ENCODE measurements at places on chromosomes 11 and 22. TPM values are rescaled to one million over a fixed set of nuclear protein-coding genes. Genes with fewer than 3 reads are reported as not detected.

The PANX3 gene
- total RNA-seq, result not detected

The TRIM48 gene
- total RNA-seq, result not detected

The TYR gene
- not detected for total RNA-seq

The OR51I1 gene
- total RNA-seq, result not detected

GRCh38 chr11:84024266-84024665, 738.1 kb upstream of the CCDC90B start:
- no peak for DNase-seq

GRCh38 chr11:104060004-104060794, 23.8 kb downstream of the DDI1 start:
- no peak for DNase-seq

The OR4A16 gene
- not detected for total RNA-seq

- no peak for DNase-seq
Measured at GRCh38 chr11:11291041-11292015, 61.7 kb downstream of the CSNK2A3 start.

DNA sequence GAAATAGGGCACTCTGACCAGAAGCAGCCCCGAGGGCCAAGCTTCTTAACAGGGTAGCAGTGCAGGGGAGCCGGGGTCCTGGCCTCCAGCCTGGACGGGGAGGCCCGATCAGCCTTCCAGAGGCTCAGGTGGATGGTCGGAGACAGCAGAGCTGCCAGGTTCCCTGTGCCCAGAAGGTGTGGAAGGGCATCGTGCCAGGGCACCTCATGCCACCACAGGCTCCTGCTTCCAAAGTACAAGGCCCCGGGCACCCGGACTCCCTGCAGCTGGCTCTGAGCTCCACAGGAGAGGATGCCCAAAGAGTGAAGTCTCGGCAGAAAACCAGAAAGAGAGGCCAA, 14.3 kb downstream of the EHD1 start:
- DNase-seq, result no peak

The LRP4 gene
- total RNA-seq, result 52.4 TPM

- no peak for DNase-seq
Measured at GRCh38 chr11:29173660-29174062, 843.2 kb downstream of the KCNA4 start.

- no peak for DNase-seq
Measured at GRCh38 chr22:32478994-32479393, 4.4 kb downstream of the FBXO7 start.

DNA sequence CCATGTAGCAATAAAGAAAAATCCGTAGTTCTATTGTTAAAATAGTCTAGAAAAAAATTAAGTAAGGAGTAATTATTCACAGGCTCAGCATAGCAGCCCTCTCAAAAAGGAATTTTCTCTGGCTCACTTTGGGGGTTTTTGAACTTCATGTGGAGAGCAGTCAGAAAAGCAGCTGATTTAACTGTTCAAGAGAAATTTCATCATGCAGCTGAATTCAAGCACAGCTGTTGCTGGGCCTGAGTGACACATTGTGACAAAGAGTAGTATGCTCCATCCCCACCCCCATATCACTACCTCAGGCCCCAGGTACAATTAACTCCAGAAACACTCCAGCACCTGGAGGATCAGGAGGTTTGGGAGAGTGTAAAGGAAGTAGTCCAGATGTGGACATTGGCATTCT, 272.1 kb downstream of the FAM76B start:
- DNase-seq, result no peak

DNA sequence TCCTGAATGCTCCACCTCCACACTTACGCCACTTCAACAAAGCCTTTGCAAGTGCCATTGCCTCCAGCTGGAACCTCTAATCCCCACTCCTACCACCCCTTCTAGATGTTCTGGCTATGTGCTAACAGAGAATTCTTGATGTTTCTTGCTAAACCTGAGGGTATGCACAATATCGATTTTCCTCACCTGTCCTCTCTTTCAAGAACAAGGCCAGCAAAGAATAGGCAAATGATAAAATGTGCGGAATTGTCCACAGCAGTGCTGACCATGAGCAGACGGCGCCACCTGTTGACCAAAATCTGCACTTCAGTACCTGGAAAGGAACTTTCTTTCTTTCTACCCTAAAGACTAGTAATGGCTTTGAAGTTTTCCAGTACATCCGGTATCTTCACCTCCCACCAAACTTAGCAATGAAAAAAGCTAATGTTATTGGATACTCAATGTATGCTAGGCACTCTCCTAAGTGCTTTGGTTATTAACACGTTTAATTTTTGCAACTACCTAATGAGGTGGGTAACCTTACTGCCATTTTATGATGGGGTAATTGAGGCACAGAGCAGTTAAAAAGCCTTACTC, 3.4 kb downstream of the TIMM10 start:
- DNase-seq, result peak; percentile 78
